Activated CD4-positive, alpha-beta T cell treated with anti-CD3 and anti-CD28 coated beads, Interleukin-2, Interleukin-4, amounts not matched to agents 100 ng/mL and 50 ng/mL, durations not matched to agents 16 hours and 8 hours (primary cell): ENCODE measurements at places on chromosomes 2 and 18.

DNA sequence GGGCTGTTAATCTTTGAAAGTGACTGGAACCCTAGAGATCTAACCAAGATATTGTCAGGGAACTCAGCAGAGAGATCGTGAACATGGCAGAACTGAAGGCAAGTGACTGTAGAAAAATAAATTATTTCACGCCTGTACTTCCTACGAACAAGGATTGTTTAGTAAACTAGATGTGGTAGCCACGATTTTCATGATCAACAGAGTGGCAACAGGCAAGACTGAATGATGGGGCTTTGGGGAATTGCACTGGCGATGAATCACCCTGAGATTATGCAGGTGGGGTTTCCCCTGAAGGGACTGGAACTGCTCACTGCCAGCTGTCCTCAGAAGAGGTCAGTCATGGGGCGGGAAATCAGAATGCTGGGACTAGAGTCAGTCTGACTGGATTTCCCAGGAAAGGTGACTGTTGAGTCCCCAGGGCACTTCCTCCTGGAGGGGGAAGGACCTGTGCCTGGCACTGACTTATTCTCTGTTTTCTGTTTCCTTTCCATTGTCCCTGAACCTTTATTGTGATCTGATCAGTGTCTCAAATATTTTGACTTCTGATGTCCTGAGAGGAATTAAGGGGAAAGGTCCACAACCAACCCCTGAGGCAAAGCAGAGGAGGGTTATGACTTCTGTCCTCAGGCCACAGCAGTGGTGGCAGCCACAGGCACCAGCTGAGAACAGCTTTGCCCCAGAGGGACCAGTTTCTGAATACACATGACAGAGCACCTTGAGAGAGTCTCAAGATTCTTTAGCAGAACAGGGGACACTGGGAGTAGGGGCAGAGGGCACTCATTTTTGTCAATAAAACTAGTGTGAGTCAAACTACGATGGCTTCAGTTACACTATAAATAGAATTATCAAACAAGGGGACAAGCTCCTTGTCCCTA lies 70.0 kb downstream of the NAB1 start:
- DNase-seq, result peak; percentile 83

GRCh38 chr2:121297217-121297830 lies 12.3 kb upstream of the TFCP2L1 start:
- no peak for DNase-seq

GRCh38 chr2:43149482-43150107 lies 76.8 kb downstream of the ZFP36L2 start:
- peak; percentile 79 for DNase-seq

DNA sequence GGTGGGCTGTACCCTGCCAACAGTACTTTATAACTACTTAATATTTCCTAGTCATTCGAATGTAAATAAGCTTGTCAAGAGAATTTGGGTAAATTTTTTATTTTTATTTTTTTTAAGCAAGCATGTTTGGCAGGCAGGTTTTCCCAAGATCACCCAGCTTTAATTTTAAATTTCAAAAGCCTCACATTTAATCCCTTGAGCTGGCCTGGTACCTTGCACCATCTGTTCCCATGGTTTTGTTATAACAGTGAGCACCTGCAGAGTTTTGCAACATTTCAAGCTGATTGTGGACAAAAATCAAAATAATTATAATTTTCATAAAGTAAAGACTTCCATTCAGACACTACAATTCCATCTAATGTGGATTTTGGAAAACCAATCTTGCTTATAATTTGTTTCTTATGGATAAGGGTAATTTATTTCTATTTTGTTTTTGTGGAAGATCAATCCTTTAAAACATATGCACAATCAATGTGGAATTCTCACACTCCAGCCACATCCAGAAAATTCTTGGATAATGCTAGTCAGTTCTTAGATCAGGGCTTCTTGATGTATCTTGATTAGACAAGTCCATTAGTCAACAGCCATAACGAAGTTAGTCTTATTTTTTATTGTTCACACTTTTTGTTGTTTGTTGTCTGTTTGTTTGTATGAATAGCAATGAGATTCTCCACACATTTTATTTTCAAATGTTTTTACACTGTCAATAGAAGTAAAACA lies 689.3 kb downstream of the NR4A2 start:
- no peak for DNase-seq

DNA sequence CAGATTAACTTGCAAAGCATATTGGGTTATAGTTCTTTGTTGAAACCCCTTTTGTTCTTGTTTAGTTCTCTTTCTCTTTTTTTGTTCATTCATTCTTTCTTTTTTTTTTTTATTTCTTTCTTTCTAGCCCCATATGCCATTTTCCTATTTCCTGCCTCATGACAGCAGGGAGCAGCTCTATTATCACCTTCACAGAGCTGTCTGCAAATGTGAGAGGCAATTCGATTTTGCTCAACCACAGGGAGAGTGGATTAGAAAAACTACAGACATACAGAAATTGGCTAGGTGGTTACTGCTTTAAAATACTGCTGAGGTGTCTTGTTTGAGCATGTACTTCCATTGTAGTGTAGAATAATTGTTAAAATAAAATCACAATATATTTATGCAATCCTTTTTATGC lies 44.2 kb upstream of the TBR1 start:
- no peak for DNase-seq

DNA sequence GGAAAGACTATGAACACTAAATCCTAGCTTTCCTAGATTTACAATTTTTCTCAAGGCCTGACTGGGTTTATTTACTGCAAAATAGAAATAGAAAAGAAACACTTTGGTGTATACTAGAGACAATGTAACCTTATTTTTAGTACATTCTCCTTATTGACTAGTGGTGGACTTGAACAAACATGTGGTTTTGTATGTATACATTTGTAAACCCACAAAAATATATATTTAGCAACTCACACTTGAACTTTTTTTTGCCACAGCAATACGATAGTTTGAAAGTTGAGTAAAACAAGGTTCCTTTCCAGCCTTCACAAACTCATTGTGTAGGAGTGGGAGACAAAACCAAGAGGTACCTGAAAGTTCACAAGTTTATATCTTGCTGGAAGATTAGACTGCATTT lies 1633.4 kb upstream of the LRRTM1 start:
- no peak for DNase-seq

GRCh38 chr2:186934420-186934819 lies 85.5 kb upstream of the ZSWIM2 start:
- no peak for DNase-seq

DNA sequence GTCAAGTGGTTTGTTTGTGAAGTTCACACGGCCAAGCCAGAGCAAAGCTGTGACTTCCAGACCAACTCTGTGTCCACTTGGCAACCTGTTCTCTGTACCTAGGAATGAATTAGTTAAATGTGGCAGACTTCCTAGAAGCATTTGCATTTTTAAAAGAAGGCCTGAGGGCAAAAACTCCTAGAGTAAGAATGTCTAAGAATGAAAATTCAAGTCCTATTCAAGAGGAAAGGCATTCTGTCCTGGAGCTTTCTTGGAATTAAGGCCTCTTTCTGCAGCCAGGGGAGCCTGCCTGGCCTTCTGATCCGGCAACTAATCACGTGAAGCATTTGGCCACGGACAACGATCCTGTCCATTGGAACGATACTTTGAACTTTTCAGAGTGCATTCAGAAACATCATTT lies 155.0 kb downstream of the SETBP1 start:
- DNase-seq, result no peak

DNA sequence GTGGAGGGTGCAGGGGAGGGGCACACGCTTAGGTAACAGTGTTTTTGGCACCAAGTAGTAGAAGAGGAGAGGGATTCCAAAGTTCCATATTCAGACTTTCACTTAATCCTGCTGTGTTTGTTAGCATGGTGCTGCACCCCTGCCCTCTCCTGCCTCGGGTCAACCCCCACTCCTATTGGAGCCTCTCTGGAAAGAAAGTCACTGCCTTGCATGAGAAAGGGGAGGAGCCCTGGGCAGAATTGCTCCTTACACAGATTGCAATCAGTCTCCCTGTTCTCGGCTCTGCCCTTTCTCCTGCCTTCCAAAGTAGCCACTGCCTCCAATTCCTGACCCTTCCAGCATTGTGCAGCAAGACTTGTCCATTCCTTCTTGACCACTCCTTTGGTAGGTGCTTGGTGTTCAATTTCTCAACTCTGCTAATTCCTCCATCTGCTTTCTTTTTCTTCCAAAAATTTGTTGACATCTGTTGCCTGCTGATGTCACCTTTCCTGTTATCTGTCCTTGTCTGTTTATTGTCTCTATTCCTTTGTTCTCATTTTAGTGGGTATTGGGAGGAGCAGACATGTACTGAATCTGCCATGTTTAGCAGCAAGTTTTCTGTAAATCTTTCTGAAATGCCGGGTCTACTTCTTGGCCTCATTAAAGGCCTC lies 225.4 kb downstream of the LOXHD1 start:
- no peak for DNase-seq

DNA sequence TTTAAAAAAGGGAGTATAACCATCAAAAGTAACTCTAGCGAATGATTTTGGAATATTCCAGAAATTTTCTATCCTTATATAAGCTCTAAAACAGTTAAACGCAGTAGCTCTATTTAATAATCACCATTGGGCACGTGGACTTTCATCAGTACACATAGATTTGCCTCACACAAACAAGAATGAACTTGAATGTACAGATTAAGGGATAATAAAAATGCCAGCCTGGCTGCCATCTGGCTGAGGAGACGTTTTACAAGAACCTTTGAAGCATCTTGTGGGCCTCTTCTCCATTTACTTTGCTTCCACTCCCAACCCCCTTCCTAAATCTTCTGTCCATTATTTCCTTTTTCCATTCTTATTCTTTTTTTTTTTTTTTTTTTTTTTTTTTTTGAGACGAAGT lies 47.2 kb downstream of the AGAP1 start:
- DNase-seq, result no peak

GRCh38 chr2:230505162-230505561 lies 89.2 kb downstream of the SP100 start:
- no peak for DNase-seq

DNA sequence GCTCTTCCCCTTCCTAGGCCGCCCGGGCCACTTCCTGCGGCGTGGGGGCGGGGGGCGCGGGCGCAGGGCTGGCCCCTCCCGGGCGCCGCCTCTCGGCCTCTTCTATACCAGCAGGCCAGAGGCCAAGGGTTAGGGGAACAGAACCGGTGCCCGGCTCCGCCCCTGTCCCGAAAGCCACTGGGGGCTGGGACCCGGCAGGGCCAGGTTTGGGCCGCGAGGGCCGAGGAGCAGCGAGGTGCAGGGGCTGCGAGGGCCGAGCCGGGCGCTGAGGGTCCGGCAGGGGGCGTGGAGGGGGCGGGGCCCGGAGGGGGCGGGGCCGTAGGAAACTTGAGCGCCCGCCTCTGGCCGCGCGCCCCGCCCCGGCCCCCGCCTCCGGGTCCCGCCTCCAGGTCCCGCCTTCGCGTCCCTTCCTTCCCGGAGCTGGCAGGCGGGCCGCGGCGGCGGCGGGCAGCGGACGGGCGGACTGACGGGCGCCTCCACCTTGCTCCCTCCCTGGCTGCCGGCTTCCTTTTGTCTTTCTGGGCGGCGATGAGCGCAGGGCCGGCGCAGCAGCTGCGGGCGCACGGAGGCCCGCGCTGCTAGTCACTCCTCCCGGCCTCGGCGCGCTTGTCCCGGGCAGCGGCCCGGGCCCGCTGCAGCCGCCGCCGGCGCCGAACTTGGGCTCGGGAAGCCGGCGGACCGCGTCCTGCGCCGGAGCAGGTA lies at the start of gene HPCAL1:
HPCAL1 (plus strand) TSS at position 426 of the 702 bp plus-strand sequence. CDS start 116,854 bp downstream, outside the sequence.
- peak; percentile 84 for DNase-seq

DNA sequence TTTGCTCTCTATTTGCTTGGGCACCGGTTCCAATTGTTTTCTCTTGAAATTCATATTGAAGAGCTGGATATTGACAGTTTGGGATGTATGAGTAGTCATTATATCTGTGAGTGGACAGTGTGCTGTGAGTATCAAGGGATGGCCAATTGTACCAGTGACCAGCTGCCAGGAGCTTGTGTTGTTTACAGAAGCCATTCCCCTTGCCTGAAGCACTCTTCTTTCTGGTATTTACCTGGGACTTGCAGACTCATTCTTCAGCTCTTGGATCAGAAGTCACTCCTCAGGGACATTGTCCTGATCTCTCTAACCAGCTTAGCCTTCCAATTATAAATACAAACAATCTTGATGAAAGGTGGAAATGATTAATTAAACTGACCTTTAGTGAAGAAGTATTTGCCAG lies 438.3 kb upstream of the LRATD1 start:
- DNase-seq, result no peak

DNA sequence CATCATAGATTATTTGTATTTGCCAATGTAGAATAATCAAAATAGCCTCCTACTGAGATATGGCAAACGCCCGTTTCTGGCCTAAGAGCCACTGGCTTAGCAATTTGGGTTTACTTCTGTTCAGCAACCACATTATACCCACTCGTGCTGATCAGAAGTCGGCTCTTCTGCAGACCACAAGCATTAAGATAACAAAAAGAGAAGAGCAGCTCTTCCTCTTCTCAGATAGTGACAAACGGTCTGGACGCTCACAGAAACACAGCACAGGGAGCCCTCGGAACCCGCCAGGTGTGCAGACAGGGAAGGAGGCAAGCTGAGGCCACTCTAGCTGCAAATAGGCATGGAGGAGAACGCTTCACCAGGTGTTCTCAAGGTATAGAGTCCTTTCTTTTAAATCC lies 164.0 kb downstream of the HDAC4 start:
- no peak for DNase-seq

DNA sequence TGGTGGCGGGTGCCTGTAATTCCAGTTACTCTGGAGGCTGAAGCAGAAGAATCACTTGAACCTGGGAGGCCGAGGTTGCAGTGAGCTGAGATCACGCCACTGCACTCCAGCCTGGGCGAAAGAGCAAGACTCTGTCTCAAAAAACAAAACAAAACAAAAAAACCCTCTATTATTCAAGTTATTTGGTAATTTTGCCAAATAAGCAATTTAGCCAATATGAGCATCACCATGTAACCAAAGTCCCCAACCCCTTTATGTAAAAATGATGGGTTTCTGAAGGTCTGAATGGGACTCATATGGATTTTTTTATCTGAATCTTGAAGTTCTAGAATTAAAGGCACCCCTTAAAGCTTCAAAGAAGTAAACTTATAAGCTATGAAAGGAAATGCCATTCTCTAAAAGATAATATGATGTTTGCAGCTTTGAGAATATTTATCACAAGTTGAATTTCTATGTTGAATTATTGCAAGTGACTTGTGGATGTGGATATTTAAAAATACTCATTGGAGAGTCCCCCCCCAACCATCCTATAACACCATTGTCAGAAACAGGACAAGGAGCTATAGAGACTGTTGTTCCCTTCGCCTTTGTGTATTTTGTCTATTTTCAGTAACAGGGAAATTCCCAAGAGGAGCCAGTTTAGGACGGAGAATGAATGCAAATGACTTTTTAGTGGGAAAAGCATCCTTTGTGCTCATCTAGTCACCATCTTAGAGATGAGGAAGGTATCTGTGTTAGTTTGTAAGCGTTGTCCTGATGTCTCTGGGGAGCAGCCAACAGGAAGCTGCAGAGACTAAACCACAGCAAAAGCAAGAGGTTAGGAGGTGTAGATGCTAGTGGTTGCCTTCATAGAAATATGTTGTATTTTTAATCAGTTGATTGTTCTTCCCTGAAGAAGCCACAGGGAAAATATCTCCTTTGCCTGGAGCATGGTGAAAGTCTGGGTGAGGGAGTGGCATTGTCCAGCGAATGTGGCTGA lies 68.3 kb downstream of the TET3 start:
- DNase-seq, result no peak

DNA sequence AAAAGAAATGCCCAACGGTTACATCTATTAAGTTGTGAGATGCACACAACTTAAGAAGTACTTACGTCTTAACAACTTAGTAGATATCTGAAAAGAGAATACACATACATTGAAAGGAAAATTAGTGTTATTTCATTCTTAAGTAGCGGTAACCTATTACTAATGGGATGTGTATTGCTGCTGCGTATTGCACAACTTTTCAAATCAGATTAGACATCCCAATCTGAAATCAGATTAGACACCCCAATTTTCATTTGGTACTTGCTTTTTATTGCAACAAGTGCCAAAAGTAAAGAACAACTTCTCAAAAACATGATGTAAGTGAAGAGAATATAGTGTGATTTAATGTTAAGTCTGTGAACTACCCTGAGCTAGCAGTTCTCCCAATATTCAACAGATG lies 155.5 kb downstream of the DSC3 start:
- no peak for DNase-seq
